Stimulated activated naive CD8-positive, alpha-beta T cell treated with anti-CD3 and anti-CD28 coated beads, Interleukin-15, Interleukin-2, amounts not matched to agents 100 U/mL and 50 U/mL, for 24 hours (primary cell): ENCODE measurements at places on chromosomes 13 and 19.
A peak's percentile ranks its signal among the peaks of the same experiment; 100 is the strongest.

DNA sequence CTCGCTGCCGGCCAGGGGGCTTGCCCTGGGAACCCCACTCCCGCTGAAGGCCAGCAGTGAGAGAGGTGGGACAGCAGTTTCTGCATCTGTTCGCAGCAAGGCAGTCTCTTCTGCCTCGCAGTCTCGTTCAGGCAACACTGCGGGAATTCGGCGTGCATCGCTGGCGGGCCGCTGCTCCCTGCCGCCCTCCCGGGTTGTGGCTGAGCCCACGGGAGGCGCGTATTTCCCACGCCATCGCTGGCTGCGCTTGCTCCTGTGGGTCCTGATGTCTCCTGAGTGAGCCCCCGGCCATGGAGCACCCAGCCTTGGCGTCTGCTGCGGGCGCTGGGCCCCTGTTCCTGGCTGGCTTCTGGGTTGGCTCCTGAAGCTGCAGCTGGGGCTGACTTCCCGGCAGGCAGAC is 227.9 kb downstream of the TEX29 start:
- DNase-seq: no peak

GRCh38 chr19:31979949-31980670 is 365.3 kb upstream of the ZNF507 start:
- DNase-seq: no peak

GRCh38 chr19:53101518-53101917 is 1.7 kb downstream of the ZNF160 start:
- DNase-seq: peak; percentile 13

- DNase-seq: no peak
Measured at GRCh38 chr19:52520013-52520412, 7.5 kb upstream of the ZNF808 start.

- DNase-seq: no peak
Measured at GRCh38 chr13:40024204-40024966, 368.9 kb downstream of the COG6 start.

DNA sequence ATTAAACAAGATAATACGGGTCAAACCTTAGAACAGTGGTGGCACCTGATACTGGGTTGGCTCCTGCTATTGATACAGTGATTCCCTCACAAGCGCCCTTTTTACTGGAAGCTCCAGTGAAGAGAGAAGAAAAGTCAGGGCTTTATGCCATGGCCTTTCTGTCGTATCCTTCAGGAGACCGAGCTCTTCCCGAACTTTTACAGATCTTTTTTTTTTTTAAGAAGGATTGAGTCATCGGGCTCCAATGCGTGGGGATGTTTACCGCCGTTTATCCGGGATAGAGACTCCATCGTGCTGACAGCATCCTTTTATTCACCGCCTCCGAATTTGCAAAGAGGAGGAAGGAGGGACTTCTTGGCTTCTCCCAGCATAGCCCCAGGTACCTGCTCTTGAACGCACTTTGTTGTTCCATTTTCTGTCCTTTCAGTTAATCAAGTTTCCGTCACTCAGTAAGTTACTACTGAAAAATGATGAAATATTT is 574 bp downstream of the ZNF227 start:
- no peak for DNase-seq

DNA sequence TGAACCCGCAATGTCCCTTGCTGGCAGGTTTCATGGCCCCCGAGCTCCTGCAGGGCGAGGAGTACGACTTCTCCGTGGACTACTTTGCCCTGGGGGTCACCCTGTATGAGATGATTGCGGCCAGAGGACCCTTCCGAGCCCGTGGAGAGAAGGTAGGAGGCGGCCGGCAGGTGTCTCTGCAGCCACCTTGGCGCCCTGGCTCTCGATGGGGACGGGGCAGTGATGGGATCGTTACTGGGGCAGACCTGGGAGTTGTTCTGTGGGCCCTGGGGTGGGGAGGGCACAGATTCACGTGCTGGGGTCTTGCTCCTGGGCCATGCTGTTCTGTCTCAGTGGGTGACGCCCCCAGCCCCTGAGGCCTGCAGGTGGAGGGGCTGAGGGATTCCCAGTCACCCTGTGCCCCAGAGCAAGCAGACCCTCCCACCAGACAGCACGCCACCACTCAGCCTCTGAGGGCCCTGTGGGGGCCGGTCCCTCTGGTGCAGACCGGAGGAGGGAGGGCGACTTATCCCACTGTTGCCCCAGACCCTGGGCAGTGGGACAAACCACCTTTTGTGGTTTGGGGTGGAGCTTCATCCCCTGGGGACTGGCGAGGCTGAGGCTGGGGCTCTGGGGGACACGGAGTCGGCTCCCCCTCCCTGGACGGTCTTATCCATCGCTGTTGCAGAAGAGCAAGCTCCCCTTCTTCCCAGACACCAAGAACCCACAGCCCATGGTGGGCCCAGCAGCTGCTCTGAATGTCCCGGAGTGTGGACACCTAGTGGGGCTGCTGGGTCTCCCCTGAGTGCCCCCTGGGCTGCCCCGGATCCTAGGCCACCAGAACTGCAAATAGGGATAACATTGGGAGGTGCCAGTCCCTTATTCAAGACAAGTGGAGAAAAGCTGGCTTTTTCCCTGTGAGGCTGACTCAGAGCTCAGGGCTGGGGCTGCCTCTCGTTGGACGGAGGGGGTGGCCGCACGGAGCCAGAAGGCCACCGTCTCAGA is 27.5 kb upstream of the TMEM255B start:
- DNase-seq: no peak
